Left ventricle myocardium superior (tissue), 1 donor: ENCODE measurements at places on chromosomes 4 and X.

GRCh38 chr4:180695851-180696250 is 1547.4 kb upstream of the TENM3 start:
- no peak for DNase-seq

DNA sequence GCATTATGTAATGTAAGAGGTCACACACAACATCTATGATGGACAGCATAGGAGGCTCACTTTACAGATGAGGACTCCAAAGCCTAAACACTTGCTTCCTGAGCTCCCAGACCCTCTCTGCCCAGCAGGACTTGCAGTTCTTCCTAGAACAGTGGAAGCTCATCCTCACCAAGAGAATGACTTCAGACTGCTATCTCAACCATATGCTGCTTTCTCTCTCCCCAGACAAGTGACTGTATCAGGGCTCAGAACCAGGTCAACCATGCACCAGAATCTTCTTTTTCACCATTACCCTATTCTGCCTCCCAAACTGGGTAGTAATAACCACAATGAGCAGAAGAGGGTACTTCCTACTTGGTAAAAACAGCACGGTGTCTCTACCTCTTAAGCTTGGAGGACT is 12.2 kb downstream of the RNF150 start:
- no peak for DNase-seq

DNA sequence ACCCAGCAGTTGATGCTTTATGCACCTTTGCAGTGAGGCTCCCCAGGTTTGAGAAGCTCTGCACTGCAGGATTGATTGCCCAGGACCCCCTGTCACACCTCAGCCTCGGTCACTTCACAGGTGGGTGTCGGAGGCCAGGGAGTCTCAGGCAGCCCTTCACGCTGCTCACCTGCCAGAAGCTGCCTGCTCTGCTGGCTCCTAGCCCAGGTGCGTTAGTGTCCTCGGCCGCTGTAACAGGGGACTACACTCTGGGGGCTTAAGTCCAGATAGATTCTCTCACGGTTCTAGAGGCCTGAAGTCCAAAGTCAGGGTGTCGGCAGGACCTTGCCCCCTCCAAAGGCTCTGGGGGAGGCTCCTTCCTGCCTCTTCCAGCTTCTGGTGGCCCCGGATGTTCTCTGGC is 79.9 kb downstream of the CPZ start:
- DNase-seq, result no peak

GRCh38 chr4:182547435-182547834 is 304.2 kb downstream of the TENM3 start:
- DNase-seq, result no peak

- DNase-seq, result no peak
These were observed 27.4 kb upstream of the JADE3 start for GRCh38 chrX:46884799-46885198.

GRCh38 chr4:68283714-68284113 is 38.2 kb upstream of the TMPRSS11B start:
- DNase-seq, result no peak

DNA sequence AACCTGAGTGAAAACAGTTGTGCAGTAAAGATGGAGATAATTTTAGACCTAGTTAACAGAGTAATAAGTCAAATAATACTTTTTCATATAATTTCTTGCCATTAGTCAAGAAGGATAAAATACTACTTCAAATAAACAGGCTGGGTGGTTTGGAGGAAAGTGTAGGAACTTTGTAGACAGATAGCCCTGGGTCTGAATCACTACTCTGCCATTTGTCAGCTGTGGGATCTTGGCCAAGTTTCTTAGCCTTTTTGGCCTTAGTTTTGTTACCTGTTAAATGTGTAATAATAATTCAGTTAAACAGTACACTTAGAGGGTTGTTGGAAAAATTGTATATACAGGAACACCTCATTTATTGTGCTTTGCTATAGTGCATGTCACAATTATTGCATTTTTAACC is 163.7 kb downstream of the NPNT start:
- DNase-seq, result no peak

GRCh38 chr4:58935332-58935731 is 1825.1 kb upstream of the IGFBP7 start:
- DNase-seq, result no peak

GRCh38 chr4:119093042-119093827 is 42.4 kb upstream of the MYOZ2 start:
- DNase-seq, result no peak

DNA sequence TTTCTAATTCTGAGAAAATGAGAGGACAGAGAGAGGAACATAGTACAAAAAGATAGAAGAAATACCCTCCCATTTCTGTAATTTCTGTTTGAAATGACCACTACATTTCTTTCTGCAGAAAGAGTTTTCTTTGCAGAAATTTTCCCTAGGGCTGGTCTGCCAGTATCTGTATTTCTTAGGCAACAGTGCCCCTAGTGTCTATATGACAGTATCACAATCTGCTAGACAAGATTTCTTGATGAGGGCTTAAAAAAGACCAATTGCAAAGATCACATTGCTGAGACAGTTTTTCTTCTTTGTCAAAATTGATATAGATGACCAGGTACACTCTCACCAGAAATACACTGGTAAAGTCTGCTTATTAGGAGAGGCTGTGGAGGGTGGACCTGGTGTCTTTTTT is 81.0 kb upstream of the ZDHHC15 start:
- DNase-seq, result no peak

DNA sequence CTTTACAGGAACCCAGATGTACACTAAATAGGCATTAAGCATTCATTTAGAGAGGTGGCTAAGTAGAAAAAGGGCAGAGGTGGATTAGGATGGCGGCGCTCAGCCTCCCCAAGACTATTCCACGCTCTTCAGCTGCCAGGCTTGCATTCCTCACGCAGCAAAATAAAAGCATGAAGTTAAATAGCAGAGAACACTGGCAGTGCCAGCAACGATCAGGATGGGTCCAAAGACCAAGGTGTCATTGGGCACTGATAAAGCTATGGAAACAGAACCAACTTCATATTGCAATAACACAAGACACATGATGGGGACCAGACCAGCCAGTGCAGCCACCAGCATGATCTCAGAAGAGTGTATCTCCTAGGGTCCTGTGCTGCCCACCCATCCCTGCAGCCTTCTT is 42.0 kb downstream of the TMEM156 start:
- no peak for DNase-seq

GRCh38 chrX:48592971-48593370 is 4.3 kb upstream of the WDR13 start:
- DNase-seq, result no peak

DNA sequence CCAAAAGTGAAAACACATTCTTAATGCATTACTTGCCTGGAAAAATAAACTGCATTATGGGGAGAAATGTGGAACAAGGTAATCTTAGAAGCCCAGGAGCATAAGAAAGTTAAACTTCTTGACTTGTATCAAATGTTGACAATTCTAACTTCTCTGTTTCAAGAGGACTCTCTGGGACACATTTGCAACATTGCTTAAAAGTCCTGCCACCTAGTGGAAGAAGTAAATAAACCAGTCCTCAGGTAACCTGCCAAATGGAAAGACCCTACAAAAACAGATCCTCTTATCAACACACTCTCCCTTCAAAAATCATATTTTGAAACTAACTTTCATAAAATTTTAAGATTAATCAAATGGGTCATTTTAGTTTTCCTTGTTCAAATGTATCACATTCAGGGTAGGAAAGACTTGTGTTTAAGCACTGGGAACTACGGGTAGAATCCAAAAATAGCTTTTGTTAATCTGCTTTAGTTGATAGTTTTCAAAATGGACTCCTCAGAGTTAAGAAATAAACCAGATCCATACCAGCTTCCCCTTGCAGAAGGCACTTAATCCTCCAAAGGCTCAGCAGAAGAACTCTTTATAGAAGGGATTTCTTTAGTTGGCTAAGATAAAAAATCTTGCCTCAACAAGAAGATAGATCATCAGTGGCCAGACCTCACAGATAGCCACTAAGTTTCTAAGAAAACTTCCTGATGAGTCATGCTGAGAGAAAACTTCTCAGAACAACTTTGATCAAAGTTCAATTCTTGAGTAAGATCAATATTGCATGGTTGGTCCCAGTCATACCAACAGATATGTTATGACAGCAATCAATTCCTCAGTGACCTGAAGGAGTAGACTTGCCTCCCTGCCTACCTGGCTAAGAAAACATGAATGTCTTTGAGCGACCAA is 141.7 kb downstream of the HHIP start:
- no peak for DNase-seq

DNA sequence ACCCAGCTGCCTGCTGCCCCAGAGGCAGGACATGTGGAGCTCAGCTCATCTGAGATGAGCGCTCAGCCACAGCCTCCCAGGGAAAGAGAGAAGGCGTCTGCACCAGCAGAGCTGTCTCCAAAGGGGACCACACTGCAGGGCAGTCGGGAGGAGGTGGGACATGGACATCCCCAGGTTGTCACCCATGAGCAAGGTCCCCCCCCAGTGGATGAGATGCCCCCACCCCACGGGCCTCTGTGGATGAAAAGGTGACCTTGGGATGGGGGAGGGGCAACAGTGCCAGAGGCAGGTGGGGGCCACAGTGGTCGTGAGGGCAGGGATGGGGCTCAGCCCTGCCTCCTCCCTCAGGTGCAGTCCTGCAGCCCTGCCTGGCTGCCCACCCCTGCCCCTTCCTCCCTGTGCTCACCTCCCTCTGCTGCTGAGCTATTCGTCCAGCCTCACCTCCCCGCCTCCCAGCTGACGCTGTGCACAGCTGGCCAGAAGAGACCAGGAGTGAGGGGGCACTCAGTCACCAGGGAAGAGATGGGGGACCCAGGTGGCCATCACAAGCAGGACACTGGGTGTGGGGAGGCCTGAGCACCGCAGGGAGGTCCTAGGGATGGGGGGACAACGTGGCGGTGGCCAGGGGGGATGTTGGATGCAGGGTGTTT is 9.3 kb downstream of the NKX1-1 start:
- peak; percentile 19 for DNase-seq

GRCh38 chr4:185589067-185589836 is 53.9 kb upstream of the PDLIM3 start:
- DNase-seq, result no peak

DNA sequence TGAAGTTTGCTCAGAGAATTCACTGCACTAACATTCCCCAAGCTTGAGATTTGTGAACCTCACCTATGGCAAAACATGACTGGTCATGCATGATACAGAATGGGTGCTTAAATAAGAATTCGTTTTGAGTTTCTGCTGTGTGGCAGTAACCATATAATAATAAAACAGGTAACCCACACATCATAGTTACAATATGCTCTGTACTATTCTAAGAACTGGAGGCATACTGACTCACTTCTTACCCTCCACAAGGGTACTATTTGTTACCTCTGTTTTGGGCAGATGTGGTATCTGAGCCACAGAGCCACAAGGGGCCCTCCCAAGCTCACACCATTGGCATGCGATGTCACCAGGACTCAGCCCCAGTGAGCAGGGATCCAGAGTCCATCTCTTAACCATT is 17.6 kb downstream of the SLC2A9 start:
- DNase-seq, result no peak
